ENCODE measurements at places on chromosomes 1 and 21.
A peak's percentile ranks its signal among the peaks of the same experiment; 100 is the strongest.

DNA sequence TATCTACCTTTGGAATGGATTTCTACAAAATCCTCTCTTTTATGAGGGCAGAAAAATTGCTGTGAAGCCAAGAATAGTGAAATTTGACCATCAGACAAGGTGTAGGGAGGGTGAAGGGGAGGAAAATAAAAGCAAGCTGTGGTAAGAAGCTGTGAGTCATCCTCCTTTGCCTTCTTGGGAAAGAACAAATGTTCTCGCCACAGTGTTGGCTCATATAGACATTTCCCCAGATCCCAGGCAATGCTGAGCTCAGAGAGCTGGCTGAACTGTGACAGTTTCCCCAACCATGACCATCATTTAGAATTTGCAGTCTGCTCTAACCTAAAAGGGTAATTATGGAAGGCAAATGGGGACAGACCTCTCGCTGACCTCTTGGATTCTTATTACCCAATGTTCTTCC lies 235.4 kb downstream of the PBX1 start:
- peak; percentile 90 for DNase-seq

DNA sequence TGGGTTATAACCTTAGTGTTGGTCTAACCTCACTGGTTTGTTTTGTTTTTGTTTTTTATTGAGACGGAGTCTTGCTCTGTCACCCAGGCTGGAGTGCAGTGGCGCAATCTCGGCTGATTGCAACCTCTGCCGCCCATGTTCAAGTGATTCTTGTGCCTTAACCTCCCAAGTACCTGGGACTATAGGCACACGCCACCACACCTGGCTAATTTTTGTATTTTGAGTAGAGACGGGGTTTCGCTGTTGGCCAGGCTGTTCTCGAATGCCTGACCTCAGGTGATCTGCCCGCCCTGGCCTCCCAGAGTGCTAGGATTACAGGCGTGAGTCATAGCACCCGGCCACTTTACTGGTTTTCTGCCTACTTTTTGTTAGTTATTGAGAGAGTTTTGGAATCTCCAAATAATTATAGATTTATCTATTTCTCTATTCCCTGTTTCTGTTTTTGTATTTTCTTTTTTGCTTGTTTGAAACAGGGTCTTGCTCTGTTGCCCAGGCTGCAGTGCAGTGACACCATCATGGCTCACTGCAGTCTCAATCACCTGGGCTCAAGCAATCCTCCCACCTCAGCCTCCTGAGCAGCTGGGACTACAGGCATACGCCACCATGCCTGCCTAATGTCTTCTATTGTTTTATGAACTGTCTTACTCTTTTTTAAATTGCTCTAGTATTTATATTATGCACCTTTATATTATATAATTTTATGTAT lies 21.4 kb downstream of the SMG7 start:
- peak; percentile 30 for DNase-seq

- DNase-seq = peak; percentile 33
Observed at GRCh38 chr1:201450721-201451291, 18.2 kb downstream of the PHLDA3 start.

DNA sequence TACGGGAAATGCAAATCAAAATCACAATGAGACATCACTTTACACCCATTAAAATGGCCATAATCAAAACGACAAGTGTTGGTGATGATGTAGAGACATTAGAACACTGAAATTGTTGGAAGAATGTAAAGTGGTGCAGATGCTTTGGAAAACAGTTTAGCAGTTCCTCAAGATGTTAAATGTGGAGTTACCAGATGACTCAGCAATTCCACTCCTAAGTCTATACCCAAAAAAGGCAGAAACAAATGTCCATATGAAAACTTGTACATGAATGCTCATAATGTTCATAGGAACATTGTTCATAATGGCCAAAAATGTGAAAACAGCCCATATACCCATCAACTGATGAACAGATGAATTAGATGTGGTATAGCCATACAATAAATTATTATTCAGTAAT lies 267.4 kb downstream of the KCNH1 start:
- DNase-seq = no peak

GRCh38 chr1:159214149-159214760 lies 9.6 kb downstream of the ACKR1 start:
- DNase-seq = peak; percentile 72

- no peak for DNase-seq
Observed at GRCh38 chr1:169201084-169201619, 94.7 kb downstream of the ATP1B1 start.

DNA sequence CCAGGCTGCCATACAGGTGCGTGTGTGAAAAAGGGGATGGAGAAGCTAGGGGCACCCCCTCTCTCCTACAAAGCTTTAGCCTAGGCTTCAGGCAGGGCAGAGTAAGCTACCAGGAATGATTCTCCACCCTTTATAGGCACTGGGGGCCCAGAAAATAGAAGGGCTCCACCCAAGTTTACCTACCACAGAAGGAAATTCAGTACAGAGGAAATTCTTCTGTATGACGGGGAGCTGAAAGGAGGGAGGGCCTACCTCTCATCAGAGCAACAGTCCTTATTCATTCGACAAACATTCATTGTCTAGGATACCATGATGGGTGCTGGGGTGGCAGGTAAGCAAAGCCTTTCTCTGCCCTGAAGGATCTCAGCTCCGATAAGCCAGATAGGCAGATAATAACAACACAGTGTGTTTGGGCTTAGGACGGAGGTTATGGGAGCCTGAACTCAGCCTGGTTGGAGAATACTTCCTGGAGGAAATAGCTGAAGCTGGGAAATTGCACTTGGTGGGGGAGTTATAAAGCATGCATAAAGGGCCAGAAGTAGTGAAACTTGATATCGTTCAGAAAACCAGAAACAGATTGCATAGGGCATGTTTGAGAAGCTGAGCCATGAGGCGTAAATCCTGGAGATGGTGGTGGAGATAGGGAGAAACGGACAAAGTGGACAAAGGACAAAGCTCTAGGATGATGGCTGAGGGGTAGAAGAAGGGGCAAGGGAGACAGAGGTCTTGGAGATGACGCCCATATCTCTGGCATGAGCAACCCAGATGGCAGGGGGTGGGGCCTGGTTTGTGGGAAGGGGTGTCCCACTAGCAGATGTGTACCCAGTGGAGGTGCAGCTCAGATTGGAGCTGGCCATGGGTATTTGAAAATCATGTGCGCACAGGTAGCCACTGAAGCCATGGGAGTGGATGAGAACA lies 5.3 kb upstream of the P3R3URF start:
- peak; percentile 83 for DNase-seq

DNA sequence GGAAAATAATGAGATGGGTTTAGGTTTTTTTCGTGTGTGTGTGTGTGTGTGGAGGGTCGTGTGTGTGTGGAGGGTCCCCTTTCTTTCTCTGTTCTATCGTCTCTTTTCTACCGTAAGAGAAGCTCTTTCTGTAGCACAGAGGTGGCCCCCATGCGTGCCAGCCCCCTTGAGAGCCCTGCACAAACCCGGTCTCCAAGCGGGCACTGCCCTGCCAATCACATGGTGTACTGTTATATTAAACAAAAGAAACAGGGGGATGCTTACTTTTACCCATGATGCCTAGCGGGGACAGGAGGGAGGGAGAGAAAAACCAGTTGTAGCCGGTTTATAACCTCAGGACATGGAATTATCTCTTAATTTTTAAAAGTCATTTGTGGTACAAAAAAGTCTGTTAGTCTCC lies 41.0 kb downstream of the GATAD2B start:
- no peak for DNase-seq

DNA sequence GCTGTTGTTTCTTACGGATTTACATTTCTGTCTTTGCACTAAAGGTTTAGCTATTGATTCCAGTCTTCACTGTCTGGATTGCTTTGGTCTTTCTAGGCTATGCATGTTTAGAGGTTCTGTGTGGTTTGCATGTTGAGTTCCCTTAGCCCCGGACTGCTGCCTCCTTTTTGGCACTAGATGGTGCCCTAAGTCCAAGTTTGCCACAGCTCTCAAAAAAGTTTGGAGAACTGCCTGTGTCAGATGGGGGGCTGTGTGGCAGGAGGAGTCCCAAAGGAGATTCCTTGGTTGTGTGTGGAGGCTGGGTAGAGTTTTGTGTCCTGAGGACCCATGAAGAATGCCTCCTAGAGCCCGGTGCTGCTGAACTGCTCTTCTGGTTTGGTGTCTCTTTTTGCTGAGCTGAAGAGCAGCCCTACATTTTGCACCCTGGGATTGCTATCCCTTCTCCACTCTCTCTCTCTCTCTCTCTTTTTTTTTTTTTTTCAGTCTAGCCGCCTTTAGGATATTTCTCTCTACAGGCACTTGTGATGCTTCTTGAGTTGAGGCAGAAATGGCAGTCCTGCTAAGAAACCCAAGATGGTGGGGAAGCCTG lies 74.4 kb downstream of the PTGS2 start:
- peak; percentile 57 for DNase-seq

DNA sequence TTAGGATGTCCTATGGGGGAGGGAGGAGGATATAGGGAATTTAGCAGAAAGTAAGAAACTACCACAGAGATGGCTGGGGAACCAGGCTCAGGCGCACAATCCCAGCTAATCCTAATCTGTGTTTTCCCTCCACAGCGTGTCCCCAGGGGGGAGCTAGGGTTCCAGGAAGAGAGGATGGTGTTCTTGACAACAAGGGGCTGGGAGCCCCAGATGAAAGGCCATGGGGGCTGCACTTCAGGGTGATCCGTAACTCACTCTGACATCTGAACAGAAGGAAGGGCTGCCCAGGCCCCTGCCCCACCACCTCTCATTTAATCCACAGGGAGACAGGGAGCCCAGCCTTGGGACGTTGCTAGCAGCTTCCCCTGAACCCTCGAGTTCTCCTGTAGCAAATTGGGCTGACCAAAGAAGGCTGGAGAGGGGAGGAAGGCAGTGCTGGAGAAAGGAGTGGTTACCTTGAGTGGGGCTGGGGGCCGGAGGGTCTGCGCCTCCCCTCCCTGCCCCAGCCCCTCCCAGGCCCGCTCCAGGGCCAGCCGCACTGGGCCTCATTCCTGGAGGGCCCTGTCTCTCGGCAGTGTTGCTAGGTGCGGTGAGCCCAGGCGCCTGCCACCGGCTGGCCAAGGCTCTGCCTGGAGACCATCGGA lies 131.7 kb downstream of the TMEM53 start:
- DNase-seq = no peak

GRCh38 chr1:58251430-58252073 lies 295.0 kb downstream of the OMA1 start:
- peak; percentile 7 for DNase-seq

DNA sequence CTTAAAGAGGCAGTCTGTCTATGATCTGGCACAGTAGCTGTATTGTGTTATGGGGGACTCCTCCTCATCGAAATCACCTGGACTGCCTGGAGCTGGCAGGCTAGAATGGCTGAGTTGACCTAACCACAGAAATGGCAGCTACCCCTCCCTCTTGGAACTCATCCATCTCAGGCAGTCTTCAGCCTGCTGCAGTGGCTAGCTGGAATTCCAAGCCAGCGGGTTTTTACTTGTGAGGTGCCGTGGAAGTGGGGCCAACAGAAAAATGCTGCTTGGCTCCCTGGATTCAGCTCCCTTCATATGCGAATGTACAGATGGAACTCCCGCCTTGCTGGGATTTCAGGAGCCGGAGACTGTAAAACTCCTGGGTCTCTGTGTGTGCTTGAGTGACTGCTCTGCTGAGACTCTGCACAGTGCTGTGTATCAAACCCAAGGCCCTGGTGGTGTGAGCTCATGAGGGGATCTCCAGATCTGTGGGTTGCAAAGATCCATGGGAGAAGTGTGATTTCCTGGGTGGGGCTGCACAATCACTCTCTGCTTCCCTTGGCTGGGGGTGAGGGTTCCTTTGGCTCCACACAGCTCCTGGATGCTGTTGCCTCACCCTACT lies 316.9 kb downstream of the CTH start:
- no peak for DNase-seq

DNA sequence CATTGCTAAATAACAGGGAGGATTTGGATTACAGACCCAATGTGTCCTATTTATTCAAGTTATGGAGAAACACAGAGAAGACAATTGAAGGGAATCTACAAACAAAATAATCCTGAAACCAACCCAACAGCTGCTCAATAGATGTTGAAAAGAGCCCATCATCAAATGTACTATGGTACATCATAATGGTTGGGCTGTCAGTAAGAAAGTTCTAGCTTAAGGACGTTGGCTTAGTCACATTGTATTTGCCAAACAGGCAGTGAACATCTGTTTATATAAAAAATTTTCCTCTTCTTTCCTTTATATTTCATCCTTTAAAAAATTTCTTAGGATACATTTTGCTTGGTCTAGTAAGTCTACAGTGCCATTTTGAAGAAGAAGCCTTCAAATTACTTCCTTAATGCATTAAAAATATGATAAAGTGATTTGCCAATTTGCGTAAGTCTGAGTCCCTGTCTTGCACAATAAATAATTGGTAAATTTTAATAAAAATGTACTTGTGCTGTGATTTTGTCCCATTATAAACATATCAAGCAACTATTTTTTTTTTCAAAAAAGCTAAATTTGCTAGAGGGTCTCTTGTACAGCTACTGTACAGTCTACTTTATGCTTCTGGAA lies 14.4 kb downstream of the MAP3K7CL start:
- peak; percentile 23 for DNase-seq

DNA sequence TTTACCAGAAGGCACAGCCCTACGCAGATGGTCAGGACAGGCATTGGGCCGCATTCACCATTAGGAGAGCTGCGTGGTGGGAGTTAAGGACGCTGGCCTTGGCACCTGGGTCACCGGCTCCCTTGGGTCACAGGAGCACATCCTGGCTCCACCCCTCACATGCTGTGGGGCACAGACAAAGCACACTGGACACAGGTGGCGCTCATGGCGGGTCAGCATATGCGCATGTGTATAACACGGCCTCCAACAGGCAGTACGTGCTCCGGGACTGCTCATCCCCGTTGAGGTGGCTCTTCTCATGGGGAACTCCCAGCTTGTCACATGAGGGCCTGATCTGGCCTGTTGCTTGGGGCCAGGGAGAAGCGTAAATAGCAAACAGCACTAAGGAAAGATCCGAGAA lies 25.0 kb downstream of the PGBD5 start:
- DNase-seq = no peak

GRCh38 chr21:38669186-38669585 lies 136.5 kb upstream of the ETS2 start:
- peak; percentile 56 for DNase-seq

GRCh38 chr1:6127587-6128163 lies 52.4 kb downstream of the CHD5 start:
- DNase-seq = peak; percentile 60

Data from PC-3 (cell line).